A673 (cell line): ENCODE measurements at places on chromosomes 1 and 21.

GRCh38 chr1:9307303-9307702 lies 14.6 kb downstream of the SPSB1 start:
- DNase-seq = no peak

- DNase-seq = no peak
These were observed 25.0 kb downstream of the LAMB3 start for GRCh38 chr1:209627027-209627731.

- DNase-seq = no peak
These were observed 50.1 kb downstream of the PBX1 start for GRCh38 chr1:164609089-164609488.

DNA sequence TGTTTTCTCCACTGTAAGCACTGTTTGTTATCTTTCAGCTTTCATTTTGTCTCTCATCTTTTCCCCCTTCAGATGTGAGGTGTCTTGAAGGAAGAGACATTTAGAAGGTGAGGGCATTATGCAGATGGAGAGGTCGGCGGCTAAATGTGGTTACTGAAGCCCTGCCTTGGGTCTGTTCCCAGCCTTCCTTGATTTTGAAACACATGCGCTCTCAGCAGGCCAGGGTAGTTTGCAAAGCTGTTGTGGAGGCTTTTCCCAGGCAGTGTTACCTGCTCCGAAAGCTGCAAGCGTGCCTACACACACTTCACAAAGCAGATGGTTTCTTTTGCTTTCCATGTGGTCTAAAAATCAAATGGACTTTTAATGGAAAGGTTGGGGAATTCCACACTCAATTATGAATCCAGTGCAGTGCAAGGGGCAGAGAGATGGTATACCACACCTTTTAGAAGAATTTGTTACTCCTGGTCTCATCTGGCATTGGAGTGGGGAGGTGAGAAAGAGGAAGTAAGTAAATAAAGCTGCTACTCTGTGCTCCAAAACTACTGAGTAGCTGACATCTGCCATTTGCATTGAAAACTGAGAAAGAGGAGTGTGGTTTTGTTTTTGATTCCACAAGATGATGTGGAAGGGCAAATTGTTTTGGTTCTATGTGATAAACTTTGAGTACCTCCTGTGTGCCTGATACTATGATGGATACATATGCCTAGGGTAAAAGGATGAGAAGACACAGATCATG lies 91.9 kb downstream of the NFIA start:
- no peak for DNase-seq

DNA sequence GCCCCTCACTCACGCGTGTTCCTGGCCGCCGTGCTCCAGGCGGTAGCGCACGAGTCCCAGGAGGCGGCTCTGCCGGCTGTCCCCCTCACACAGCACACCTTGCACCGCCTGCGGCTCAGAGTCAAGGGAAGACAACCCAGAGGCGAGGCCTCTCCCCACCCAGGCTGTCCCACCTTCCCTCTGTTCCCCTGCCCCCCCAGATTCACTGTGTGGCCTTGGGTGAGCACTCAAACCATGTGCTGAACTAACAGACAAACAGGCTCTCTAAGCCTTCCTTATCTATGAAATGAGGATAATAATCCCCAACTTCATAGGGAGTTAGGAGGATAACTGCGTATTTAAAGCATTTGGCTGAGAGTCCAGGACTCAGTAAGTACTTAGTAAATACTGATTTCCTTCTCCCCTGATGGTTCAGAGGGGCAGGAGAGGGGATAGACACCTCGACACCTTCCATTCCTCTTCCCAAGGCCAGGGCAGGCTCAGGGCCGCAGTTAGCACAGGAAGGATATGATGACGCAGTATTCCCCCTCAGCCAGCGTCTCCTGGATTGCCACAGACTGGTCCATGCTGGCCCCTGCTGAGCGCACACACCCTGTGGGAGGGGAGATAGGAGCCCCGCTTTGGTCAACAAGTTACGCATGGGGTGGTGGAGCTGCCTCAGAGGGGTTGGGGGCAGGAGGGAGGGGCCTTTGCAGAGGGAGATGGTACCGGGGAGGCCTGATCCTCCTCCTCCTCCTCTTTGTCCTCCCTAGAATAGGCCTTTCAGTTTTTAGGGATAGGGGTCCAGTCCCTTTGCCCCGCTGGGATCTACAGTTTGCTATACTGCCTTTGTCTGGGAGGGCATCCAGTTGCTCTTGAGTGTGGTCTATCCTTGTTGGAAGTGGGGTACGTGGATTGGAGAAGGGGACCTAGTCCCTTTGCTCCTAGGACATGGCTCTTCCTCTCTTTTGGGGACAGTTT lies 830 bp downstream of the INPP5B start:
- no peak for DNase-seq
